T-helper 17 cell (primary cell): ENCODE measurements at places on chromosomes 5 and 9.

GRCh38 chr5:138659561-138659960 lies 84.4 kb upstream of the HSPA9 start:
- no peak for DNase-seq

DNA sequence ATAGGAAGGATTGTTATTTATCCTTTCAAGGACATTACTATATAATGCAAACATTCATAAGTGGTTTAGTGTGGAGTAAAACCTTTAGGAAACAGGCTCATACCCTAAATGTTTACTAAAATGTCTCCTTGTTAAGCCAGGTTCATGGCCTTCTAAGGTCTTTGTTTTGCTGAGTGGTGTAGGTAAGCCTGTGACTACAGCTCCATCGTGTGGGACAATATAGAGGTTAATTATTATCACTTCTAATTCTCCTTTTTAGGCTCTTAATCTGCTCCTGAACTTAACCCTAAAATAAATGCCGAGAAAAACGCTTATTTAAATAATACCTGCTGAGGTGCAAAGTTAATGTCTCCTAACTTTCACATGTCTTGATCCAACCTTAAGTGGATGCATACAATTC lies 43.8 kb downstream of the SPINK5 start:
- DNase-seq: no peak

DNA sequence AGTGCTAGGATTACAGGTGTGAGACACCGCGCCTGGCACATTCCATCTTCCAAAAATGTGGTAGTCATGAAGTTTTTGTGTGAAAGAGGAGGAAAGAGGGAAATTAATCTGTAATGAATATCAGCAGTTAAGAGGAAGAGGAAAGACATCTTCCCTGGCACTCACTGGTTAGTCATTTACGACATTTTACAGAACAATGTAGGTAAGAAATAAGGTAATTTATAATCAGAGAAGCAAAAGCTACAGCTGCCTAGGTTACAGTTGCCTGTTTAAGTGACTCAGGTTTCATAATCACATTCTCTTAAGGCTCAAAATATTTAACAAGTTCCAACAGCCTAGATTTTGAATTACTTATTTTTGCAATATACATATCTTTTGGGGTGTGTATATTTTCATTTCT lies 26.9 kb downstream of the CNOT6 start:
- DNase-seq: no peak

- DNase-seq: no peak
These were observed 32.7 kb upstream of the GABRP start for GRCh38 chr5:170750791-170751190.

- no peak for DNase-seq
These were observed 3.7 kb upstream of the PAPPA start for GRCh38 chr9:116149844-116150243.

- no peak for DNase-seq
These were observed 96.4 kb downstream of the DIRAS2 start for GRCh38 chr9:90546200-90546599.

DNA sequence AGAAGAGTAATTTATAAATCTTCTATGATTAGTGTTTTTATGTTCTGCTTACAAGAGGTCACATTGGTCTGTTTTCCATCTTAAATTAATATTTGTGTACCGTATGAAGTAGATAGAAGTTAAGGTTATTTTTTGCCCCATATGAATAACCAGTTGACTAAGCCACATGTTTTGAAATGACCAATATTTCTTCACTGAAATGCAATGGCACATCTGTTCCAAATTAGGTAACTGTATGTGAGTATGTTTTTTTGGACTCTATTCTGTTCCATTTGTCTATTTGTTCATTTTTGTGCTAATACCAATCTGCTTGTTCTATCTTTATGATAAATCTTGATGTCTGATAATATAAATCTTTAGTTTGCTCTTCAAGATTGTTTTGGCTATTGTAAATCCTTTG lies 17.7 kb downstream of the JAK2 start:
- no peak for DNase-seq

- no peak for DNase-seq
These were observed 27.1 kb downstream of the KCNMB1 start for GRCh38 chr5:170362102-170362501.

- DNase-seq: no peak
These were observed 35.3 kb upstream of the ICE1 start for GRCh38 chr5:5387192-5387591.

DNA sequence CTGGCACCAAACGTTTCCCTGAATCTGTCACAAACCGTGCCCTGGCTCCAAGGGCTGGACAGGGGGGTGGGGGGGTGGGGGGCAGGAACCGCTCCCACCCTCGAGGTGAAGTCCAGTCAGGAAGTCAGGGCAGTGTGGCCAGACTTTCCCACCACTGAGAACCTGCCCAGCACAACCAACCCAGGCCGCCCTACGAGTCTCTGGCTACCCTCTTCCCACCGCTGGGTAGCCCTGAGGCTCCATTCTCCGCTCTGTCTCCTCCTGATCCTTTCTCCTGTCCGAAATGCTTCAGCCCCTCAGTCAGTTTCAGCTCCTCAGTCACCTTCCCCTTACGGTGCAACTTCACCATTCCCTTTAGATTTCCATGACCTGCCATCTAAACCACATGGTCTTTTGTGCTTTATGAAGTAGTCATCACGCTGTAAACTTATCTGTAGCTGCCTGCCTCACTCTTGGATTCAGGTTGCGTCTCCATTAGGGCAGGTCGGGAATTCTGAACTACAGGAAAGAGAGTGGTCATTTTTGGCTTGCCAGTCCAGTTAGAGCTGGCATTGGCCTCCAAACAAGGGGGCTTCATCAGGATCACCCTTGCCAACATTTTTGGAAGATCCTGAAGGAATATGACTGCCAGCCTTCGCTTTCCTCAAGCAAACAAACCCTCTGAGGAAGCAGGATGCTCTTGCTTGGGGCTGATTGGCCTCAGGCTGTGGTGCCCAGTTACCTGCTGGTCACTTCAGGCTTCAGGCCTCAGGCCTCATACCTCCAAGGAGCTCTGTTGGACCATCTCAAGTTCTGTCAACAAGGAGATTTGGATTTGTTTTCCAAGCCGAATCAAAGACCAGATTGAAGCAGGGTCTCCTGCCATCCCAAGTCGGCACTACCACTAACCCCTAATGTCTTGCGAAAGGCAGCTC lies 794 bp upstream of the DCAF12 start:
- no peak for DNase-seq

DNA sequence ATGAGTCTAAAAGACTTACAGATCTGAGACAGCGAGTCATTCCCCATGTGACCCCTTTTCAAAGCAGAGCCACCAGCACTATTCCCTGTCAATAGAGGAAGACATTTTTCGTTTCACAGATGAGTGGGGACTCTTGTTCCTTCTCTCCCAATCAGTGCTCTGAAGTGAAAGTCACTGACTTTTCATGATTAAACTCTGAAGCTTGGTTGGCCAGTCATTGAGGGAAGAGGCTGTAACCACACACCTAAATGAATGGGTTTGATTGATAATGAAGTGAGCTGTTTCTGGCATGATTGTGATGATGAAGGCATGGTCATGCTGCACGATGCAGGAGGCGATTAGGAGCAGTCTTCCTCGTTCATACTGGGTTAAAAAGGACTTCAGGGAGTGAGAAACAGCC lies 171.9 kb downstream of the ZNF462 start:
- DNase-seq: no peak

DNA sequence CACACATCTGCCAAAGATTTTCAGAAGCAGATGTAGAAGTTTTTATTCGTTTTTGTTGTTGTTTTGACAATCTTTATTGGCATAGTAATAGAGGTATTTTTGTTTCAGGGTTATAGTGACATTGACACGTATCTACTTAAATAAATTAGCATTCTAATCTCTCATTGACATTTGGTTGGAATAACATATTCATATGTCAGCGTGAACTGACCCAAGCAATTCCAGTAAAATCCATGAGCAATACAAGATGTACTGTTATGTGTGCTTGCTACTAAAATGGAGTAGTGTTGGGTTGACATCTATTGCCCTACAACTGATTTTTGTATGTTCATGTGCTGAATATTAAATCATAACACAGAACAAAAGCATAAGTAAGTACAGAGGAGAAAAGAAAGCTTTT lies 284.4 kb upstream of the SMC2 start:
- DNase-seq: no peak

- no peak for DNase-seq
These were observed 552.4 kb upstream of the MEF2C start for GRCh38 chr5:89435347-89435746.
